Kasumi-1 (cell line): ENCODE measurements at places on chromosomes 12 and 14.

DNA sequence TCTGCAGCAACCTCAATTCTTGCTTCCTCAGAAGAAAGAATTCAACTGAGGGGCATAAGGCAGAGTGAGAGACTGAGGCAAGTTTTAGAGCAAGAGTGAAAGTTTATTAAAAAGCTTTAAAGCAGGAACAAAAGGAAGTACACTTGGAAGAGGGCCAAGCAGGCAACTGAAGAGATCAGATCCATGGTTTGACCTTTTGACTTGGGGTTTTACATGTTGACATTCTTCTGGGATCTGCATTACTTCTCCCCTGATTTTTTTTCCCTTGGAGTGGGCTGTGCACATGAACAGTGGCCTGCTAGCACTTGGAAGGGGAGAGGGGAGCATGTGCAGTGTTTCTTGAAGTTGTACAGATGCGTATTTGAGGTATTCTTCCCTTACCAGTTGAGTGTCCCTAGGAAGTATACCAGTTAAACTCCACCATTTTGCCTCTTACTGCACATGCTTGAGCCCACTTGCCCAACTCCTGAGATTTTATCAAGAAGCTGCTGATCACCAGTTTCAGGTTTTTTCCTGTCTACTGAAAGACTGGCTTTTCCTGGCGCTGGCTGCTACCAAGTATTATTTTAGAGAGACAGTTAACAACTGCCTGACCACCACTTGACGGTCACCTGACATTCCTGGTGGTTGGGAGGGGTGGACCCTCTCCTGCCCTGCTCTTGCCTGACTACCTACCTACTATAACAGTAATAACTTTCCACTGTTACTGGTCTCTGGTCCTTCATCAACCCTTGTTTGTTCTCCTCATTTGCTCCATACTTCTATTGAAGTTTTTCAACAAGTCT is 26.0 kb upstream of the TMTC2 start:
- DNase-seq: no peak

- no peak for DNase-seq
Observed at GRCh38 chr14:41558490-41558889, 48.2 kb upstream of the LRFN5 start.

DNA sequence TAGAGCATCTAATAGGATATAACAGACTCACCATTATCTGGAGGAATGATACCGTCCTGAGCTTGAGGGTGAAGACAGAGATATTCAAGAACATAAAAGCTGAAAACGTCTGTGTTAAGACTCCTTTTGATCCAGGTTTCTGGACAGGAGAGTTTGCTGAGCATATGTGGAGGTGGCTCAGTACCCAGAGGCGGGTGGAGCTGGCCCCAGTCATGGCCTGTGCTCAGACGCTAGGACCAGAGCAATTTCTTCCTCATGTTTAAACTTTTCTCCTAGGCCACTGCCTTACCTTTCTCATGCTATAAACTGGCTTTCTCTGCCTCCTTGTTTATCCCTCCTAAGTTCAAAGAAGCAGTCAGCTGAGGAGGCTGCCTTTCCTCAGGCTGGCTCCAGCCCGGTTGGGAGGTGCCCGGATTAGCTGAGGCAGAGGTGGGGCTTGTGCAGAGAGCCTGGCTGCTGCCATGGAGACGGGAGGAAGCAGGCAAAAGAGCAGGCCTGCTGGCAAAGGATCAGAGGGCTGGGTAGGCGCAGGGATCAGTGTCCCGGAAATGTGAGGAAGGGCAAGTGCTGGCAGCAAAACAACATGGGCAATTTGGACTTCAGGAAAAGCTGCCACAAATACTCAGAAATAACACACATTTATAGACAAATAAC is 13.7 kb downstream of the COA8 start:
- DNase-seq: no peak

GRCh38 chr12:46153268-46153872 is 115.5 kb downstream of the SLC38A1 start:
- peak; percentile 71 for DNase-seq

DNA sequence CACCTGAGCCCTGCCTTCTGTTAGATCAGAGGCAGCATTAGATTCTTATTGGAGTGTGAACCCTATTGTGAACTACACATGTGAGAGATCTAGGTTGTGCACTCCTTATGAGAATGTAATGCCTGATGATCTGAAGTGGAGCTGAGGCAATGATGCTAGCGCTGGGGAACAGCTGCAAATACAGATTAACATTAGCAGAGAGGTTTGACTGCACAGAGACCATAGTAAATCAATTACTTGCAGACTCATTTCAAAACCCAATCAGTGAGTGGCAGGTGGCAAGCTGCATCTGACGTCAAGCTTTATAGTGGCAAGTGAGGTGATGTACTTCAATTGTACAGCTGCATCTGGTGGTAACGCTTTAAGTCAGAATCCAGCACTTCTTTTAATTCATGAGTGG is 141.6 kb downstream of the GPHN start:
- DNase-seq: no peak

- DNase-seq: no peak
Observed at GRCh38 chr14:68507544-68508081, 285.3 kb downstream of the ZFP36L1 start.

DNA sequence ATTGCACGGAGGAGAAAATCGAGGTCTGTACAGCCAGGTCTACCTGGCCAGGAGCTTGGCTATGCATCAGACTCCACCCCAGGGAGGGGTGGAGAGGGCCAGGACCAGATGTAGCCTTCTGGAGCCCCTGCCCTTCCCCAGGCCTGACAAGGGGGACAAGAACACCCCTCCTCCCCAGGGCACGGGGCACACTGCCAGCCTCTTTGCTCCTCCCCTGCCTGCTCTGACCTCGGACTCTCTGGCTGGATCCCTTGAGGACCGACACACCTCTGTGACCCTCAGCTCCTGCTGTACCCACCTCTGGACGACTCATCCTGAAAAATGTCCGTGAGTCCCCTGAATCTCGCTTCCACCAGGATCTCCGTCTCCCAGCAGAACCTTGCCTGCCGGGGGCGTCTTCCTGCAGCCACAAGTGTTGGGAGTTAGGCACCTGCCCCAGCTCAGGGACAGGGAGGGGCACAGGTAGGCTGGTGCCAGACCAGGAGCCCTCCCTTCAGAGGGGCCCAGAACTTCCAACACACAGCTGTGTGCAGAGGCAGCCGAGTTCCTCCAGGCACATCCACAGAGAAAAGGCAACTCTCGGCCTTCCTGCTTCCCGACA is 21.8 kb downstream of the AHNAK2 start:
- no peak for DNase-seq

DNA sequence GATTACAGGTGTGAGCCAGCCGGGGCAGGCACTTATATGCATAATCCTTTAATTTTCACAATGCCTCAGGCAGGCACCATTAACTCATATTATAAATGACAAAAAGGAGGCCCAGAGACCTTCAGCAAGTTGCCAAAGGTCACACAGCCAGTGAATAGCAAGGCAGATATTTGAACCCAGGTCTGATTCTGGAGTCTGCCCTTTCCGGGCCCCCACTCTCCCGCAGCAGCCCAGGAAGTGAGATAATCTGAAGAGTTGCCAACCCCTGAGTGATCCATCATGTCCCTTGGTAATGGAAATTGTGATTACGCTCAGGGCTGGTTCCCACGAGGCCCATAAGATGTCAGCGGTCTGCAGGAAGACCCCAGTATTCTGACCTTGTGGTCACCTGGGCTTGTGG is 95.3 kb upstream of the MED13L start:
- no peak for DNase-seq

GRCh38 chr14:64467101-64467500 is 1.8 kb downstream of the AKAP5 start:
- DNase-seq: no peak

DNA sequence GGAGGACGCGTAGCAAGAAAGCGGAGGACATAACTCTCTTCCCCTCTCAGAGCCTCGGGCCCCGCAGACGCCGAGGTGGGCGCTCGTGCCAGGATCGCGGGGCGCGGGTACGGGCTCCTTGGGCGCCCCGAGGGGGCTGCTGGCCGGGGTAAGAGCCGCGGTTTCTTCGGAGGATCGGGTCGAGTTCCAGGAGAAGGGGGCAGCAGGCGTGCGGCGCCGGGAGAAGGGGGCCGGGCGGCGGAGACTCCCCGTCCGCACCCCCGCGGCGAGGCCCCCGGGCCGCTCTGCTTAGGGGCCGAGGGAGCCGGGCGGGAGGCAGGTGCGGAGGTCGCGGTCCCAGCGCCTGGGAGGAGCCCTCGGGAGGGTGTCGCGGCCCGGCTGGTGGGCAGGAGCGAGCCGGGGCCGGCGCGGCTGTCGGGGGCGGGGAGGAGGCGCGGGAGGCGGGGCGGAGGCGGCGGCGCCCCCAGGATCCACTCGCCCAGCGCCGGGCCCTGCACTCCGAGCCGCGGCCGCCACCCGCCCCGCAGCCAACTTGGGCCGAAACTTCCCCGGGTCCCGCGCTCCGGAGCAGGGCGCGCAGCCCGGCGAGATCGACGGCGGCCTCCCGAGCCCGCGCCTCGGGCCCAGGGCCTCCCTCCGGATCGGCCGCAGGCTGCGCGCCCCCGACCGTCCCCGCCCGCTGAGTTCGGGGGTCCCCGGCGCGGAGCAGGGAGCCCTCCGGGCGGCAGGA is 64.4 kb downstream of the FBXL14 start:
- no peak for DNase-seq

DNA sequence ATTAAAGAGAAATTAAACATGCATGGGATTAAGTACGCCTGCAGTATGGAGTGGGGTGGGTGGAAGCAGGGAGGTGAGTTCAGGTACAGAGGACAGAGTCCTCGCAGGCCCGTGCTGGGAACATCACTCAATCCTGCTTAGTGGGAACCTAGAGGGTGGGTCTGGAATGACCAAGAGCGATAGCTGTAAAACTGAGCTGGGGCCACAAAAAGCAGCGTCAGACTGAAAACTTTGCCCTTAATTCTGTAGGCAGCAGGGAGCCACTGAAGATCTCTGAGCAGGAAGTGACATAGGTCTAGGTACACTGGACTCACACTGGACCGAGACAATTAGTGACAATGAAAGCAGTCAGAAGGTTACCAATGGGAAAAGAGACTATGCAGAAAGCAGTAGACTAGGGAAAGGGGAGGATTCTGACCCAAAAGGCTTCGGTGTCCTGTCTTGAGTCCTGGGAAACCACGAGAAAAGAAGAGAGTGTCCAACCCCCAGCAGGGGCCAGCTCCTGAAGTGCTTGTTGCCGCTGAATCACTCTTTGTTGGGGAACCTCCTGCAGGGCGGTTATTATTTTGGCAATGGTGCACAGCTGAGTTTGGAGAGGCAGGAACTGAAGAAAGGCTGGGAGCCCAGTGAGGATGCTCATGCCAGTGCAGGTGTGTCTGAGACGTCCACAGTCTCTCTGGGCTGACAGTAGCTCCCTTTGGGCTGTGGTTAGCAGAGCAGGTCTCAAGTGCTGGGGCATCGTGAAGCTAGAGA is 97.4 kb downstream of the PLXNC1 start:
- no peak for DNase-seq

DNA sequence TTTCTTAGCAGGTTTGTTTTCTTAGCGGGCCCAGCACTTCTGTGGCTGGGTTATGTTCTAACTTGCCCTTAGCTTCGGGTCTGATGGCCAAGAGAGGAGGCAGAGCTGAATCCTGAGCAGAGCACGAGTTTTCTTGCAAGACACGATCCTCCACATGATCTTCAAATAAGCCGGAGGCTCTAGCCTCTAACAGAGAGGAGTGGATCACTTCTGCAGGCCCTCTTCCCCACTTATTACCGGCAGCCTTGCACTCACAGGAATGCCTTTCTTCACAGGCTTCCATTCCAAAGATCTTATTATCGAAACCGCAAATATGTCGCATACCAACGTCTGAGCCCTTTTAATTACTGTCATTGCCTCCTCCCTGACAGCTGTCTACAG is 79.5 kb downstream of the SINHCAF start:
- no peak for DNase-seq

DNA sequence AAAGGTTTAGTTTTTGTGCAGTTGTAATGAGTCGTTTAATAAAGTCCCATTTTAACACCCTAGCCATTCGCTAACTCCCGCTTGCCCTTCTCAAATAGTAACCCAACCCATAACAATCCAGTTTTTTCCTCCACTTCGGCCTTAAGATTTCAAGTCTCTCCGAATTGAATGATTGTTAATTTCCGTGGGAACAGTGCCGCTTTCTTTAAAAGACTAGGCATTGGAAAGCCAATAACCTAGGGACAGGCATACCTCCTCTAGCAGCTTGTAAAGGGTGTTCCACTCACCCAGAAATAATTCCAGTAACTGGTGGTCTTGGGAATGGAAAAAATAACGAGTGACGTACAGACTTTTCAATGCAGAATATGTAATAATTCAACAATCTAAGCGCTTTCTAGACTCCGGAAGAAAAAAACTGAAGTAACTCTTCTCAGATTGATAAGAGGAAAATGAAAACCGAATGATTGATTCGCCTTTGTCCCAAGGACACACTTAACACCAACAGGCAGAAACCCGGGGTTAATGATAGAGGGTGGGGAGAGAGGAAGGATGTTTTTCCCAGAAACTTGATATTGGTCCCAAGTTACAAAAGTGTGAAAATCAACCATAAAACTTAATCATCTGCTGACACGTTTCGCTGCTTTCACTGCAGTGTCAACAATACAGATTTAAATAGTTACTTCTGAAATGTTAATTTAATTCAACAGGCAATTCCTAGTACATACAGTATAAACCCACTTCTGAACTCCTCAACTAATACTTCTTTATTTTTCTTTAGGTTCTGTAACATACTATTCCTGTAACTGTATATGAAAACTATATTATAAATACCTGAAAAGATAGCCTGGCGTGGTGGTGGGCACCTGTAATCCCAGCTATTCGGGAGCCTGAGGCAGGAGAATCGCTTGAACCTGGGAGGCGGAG is 1.0 kb upstream of the SINHCAF start:
- no peak for DNase-seq

GRCh38 chr12:17108877-17109541 is 503.0 kb upstream of the LMO3 start:
- DNase-seq: no peak

- DNase-seq: no peak
Observed at GRCh38 chr14:54348923-54349620, 47.7 kb upstream of the CDKN3 start.

- DNase-seq: no peak
Observed at GRCh38 chr14:101928415-101928841, 35.9 kb upstream of the DYNC1H1 start.

DNA sequence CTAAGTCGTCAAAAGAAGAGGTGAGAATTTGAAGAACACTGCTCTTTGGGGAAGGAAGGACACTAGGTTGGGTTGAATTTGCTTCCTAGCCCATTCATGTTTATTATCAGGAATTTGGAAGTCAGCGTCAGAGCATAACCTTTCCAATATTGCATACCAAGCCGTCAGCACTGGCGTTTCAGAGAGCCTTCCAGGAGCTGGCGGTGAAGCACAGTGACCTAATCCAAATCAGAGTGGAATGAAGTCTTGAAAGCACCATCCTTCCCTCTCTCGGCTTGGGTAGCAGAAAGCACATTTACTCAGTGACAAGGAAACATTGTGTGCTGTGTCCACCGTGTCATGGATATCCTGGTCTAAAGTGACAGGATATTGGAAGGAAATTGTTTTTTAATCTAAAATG is 240.3 kb upstream of the PELI2 start:
- no peak for DNase-seq

- no peak for DNase-seq
Observed at GRCh38 chr14:64614805-64615391, 65.1 kb downstream of the PPP1R36 start.

- no peak for DNase-seq
Observed at GRCh38 chr14:94897561-94897960, 127.6 kb upstream of the GSC start.

GRCh38 chr14:103310576-103311095 is 23.4 kb upstream of the EIF5 start:
- DNase-seq: no peak

GRCh38 chr14:66365388-66365787 is 120.8 kb upstream of the CCDC196 start:
- DNase-seq: no peak

- peak; percentile 77 for DNase-seq
Observed at GRCh38 chr12:65556676-65557437, 267.4 kb upstream of the HMGA2 start.
